ENCODE measurements at places on chromosomes 6 and 20.
A peak's percentile ranks its signal among the peaks of the same experiment; 100 is the strongest.

DNA sequence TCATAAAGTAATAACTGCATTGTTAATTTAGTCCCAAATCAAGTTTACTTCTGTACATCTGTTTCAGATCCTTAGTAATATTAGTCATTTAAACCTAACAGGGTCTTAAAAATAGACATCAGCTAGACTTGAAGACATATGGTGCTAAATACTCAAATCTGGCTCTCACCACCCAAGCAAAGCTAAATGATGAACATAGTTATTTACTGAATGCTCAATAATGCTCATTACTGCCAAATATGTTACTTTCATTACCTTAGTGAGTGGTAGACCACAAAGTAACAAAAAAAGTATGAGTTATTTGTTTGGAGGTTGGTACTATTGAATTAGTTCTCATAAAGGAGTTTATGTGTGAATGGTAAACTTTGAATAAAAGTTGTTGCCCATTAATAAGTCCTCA lies 502.1 kb downstream of the PKHD1 start:
- DNase-seq = no peak

DNA sequence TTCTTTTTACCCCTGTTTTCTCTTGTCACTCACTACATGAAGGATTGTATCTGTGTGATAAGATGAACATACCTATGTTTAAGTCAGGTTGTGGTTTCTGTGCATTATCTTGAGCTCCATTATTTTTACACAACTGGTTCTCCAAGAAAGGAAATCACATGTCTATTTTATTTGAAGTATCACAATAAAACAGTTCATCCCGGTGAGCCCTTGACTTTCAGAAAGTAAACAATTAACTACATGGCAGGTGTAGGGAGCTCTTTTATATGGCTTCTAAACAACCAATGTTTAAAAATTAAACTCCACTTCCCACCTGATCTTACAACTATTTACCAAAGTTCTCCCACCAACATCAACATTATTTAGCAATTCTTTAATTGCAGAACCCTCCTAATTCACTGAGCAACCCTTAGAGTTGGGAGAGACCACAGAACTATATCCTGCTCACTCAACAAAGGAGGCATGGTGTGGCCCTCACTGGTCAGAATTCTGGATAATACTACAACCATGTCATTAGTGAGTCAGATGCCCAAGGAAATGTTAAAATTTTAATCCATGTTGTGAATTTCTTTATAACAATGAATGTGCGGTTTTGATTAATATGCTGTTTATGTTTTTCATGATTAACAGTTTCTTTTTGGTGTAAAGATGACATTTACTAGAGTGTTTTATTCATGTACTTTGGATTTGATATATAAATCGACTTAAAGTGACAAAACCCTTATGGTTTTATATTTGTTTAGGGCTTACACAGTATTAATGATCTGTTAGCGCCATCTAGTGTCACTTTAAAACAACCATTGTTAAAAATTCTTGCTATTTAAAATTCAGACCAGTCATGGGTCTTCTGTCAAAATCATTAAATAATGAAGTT lies 50.0 kb upstream of the SCGN start:
- no peak for DNase-seq

GRCh38 chr6:11327961-11328360 lies 95.5 kb upstream of the NEDD9 start:
- no peak for DNase-seq

- DNase-seq = no peak
These were observed 132.1 kb upstream of the ADGRB3 start for GRCh38 chr6:68502946-68503345.

- DNase-seq = no peak
These were observed 818.7 kb upstream of the GJE1 start for GRCh38 chr6:141313986-141314385.

GRCh38 chr6:117309069-117309468 lies 43.7 kb downstream of the VGLL2 start:
- DNase-seq = no peak

- DNase-seq = no peak
These were observed 91.0 kb downstream of the TCP11 start for GRCh38 chr6:35049900-35050756.

- DNase-seq = no peak
These were observed 29.0 kb downstream of the NCOA7 start for GRCh38 chr6:125819535-125820326.

DNA sequence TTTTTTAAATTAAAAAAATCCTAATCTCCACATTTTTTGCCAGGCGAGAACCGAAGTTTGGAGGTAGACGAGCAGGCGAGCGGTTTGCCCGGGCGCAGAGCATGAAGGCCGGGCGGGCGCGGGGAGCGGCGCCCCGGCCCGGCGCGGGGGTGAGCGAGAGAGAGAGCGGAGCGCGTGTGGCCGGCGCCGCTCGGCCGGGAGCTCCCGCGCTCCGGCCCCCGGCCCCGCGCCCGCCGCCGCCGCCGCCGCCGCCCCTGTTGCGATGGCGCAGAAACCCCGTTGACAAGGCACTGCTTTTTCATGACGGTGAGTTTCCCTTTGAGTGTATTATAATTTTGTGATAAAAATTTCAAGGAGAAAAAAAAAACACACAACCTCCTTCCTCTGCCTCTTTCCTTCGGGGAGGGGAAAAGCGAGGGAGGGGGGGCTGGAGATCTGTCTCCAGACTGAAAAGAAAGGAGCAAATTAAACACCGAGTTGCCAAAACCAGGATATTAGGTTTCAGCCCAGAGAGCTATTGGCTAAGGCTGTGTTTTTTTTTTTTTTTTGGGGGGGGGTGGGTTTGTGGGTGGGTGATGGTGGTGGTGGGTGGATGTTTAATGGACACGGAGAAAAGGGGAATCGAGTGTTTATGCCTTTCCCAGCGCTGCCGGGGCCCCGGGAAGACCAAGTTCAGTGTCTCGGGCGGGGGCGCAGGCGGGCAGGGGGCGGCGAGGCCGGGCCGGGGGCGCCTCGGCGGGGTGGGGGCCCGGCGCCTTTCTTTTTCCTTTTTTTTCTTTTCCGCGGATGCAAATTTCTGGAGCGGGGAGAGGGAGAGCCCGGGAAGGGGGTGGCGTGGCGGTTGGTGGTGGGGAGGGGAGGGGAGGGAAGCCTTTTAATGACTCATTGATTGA lies at the start of gene BICRAL:
BICRAL (plus strand) TSS at position 257 of the 893 bp plus-strand sequence. CDS start 39,971 bp downstream, outside the sequence.
- peak; percentile 44 for DNase-seq

- no peak for DNase-seq
These were observed 72.0 kb upstream of the SCGN start for GRCh38 chr6:25579902-25580495.

- DNase-seq = no peak
These were observed 2.0 kb upstream of the CAPN11 start for GRCh38 chr6:44156494-44157151.

DNA sequence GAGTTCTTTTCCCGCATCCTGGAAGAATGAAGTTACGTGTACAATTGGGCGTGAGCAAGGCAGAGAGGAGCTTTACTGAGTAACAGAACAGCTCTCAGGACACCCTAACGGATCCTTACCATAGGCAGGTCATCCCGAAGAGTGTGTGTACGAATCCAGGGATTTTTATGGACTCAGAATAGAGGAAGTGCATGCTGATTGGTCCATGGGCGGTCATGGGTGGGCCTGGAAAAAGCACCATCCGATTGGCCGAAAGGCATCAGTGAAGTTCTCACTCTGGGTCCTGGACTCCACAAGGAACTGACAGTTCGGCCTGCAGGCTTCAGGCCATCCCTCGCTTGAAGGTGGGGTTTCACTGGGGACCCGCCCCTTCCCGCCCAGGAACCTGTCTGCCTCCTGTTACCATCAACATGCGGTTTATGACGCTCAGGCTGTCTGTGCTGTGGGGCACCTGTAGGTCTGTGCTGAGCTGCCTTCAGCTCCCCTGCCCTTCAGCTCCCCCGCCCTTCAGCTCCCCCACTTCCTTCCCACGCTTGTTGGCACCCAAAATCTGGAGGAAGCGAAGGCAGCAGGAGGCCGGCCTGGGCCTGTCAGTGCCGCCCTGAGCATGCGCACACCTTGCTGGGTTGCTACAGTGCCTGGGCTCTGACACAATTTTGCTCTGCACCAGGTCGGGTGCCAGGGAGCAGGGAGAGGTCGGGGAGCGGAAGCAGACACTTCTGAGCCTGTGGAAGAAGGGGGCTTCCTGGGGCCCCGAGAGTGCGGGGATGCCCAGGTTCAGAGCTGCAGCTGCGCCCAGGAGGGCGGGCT lies 57.9 kb upstream of the MANEA start:
- no peak for DNase-seq

DNA sequence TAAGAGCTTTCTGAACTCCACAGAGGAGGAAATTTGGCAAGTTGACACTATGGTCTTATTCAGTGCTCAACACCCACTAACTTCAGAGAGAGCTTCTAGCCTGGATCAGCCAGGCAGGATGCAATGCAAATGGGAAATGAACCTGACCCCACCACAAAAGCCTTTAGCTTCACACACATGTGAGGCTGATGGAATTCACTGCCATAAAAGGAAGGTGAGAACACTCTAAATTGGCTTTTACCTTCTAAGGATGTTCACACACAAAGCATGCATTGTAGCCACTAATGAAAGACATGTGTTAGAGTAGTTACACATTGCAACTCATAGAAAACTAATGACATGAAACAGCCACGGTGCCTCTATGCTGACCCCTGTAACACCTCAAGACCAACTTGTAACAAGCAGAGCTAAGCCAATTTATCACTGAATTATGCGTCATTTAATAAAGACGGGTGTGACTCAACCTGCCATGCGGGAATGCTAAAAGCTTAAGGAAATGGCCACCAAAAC lies 262.1 kb downstream of the HACE1 start:
- DNase-seq = no peak

DNA sequence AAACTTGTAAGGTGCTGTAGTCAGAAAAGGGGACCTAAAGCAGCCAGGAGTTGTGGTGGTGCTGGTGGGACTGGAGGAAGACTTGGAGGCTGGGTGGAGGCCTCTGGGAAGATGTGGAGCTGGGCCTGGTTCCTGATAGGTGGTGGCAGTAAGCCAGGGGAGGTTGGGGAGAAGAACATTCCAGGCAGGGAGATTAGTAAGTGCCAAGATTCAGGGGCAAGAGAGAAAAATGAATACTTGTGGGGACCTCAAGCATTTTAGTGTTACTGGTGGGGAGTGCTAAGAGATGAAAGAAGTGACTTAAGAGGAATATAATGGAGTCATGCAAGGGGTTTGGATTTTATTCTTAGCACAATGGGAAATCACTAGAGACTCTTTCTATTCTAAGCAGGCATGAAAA lies 79.0 kb upstream of the B3GAT2 start:
- no peak for DNase-seq

DNA sequence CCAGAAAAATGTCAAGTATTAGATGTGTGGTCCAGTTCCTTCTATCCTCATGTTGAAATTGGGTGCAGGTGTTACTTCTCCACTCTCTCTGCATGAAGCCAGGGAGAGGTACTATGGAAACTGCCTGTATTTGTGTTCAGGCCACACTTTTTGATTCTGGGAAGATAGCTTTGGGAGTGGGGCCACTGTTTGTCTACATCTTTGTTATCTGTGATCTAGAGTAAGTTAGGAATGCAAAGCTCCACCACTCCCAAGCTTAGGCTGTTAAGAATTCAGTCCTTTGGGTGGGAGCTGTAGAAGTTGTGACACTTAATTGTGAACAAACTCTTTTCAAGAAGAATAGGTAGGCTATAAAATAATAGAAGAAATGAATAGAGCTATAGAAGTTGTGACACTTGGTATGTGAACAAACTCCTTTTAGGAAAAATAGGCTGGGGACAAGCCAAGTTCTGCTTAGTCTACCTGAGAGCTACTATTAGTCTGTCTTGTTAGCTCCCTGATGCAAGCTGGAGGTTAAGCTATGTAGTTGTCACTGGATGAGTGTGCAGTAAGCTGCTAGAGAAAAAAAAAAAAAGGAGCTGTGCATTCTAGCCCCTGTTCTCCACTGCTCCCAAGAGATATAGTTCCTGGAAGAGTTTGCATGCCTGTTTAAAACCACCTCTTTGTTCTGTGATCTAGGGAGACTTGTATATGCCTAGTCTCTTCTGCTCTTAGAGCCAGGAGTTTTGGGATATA lies 7.1 kb upstream of the GFRAL start:
- DNase-seq = no peak

DNA sequence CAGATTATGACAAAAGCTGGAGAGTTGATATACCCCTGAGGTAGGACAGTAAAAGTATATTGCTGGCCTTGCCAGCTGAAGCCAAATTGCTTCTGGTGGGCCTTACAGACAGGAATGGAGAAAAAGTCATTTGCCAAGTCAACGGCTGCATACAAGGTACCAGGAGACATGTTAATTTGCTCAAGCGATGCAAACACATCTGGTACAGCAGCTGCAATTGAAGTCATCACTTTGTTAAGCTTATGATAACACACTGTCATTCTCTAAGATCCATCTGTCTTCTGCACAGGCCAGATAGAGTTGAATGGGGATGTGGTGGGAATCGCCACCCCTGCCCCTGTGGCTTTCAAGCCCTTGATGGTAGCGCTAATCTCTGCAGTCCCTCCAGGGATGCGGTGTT lies 40.4 kb upstream of the POPDC3 start:
- no peak for DNase-seq
